ENCODE measurements at places on chromosomes 16 and 17.
A peak's percentile ranks its signal among the peaks of the same experiment; 100 is the strongest.

DNA sequence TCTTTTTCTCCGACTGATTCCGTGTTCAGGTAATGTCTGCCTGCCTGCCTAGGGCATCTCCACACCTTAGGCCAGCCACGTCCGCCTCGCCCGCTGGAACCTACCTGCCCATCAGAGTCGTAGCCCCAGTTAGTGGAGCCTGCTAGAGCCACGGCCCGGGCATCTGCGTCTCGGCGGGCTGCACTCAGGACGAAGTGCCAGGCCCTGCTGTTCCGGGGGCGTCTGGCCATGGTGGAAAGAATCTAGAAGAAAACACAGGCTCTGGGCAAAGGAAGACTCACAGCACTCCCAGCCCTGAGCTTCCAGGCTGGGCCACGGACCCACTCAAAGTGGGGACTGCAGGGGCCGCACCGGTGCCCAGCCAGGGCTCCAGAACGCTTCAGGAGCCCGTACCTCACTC is 1.1 kb downstream of the SPSB3 start:
- DNase-seq, result no peak

- DNase-seq, result no peak
These were observed 481 bp downstream of the CNTROB start for GRCh38 chr17:7932483-7932891.

DNA sequence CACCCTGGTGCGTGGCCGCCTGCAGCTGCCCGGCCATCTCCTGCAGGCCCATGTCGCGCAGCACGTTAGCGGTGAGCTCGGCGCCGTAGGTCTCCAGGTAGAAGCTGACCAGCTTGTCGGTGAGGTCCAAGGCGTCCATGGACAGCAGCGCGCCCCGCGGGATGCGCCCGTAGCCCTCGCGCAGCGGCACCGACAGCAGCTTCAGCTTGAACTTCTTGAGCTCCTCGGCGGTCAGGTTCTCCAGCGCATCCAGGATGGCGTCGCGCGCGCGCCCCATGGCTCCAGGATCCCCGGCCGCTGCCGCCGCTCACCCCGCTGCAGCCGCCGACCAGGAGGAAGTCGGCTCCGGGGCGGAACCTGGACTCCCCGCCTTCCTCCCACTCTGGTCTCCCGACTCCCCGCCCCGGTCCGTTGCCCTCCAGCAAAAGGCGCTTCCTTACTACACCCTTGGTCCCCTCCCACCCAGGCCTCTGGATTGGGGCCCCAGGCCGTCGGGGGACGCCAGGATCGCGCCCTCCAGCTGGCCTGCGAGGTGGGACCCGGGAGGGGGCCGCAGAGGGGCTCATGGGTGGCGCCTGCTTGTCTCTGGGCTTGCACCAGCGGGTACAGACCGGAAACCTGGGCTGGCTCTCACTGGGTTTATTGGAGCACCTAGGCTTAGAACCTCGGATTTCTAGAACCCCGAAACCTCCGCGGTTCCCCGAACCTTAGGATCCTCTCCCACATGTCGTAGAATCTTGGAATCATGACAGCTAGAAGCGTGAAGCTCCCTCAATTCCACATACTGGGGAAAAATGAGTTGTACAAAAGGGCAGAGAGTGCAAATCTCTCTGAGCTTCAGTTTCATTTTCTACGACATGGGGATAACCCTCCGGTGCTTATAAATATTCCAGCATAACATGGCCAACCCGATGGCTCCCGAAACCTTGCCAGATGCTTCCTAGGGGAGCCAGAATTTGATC is at the start of gene PYCARD:
Gene PYCARD (minus strand): TSS at position 347 of the 962 bp plus-strand sequence. CDS start 70 bp downstream, at position 277.
- DNase-seq, result no peak

DNA sequence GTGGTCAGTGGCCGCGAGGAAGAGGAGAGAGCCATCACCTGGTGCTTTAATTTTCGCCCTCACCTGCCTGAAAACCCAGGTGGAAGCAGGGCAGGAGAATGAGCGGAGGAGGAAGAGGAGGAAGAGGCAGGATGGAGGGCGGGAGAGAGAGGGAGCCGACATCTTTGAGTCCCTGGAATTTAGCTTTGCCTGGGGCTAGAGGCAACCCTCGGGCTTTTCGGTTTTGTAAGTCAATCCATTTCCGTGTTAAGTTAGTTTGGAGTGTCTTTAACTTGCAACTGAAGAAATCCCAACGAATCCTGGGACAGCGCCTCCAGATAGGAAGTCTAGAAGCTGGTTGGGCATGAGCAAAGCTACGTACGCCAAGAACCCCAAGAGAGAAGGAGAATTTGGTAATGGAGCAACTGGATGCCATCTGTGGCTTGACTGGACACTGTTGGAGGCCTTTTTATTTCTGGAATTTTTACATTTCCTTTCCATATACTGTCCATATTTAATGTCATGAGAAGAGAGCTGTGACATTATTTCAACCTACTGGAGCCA is 36.9 kb upstream of the ATP2A3 start:
- DNase-seq, result no peak

DNA sequence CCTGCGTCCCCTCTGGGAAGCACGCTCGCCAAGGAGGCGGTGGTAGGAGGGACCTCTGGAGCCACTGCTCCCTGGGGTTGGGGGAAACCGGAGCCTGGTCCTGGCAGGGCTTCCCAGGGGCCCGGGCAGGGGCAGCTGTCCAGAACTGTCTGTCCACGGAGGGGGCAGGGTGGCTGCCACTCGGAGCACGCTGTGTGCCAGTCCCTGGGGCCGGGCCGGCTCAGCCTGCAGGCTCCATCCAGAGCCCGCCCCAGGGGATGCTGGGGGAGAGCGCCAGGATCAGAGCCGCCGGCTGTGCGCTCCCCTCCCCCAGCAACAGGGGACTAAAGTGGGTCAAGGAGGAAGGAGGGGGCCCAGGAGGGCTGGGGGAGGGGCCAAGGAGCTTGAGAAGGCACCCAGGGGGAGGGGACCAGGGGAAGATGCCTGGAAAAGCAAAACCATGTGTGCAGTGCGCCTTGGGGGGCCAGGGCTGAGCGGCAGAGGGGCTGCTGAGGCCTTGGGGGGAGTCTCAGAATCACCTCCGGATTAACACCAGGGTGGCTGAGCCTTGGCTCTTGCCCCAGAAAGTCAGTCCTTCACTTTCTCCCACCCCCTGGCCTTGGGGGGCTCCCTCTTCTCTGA is 21.3 kb downstream of the ZNF423 start:
- no peak for DNase-seq

DNA sequence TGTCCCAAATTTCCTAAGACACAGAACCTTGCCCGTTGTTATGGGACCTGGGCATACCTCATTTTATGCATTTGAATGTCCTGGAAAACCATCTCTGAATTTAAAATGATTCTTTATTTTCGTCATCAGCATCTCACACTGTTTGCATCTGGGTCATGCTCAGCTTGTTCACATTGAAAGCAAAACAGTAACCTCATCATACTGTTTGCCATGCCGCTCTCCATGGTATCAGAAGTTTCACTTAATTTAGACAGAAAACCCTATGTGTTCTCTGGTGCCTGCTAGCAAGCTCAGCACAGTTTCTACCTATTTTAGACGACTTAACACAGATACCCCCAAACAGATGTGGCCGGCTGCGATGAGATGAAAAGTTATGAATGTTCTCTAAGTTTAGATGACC is 292.1 kb downstream of the SNX29 start:
- no peak for DNase-seq

GRCh38 chr16:83214671-83215070 is 587.9 kb downstream of the CDH13 start:
- no peak for DNase-seq

DNA sequence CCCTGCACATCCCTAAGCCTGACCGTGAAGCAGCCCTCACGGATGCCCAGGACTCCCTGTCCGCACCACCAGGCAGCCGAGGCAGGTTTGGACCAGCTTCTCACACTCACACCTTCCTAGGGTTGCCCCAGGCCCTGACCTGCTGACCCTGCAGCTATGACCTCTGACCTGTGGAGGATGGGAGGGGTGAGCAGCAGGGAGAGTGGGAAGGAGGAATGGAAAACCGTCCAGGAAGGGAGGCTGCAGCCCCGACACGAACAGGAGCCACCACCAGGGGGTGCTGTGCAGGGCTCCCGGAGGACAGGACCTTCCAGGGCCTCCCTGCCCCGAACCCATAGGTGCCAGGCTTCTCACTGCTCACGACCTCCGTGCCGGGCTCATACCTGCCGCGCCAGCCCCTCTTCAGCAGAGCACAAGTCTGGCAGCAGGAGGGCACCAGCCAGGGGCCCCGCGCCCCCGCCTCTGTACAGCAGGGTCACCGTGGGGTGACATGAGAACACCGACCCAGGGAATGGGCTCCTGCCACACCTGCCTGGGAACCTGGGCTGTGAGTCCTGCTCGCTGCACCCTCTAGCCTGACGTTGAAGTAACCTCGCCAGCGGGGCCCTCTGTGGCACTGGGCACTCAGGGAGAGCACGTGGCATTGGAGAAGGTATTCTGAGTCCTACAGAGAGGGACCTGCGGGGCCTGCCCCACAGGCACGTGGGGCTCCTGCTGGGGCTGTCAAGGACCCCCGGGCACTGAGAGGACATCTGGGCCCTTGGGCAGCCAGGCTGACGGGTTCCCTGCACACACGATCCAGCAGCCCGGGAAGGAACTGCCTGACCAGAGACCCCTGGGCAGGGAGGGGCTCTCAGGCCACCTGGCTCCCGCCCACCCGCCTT is 37.6 kb downstream of the CTU2 start:
- peak; percentile 57 for DNase-seq

- peak; percentile 44 for DNase-seq
These were observed 17.3 kb upstream of the HEXD start for GRCh38 chr17:82400830-82401229.

- no peak for DNase-seq
These were observed 72.8 kb downstream of the CACNG3 start for GRCh38 chr16:24328835-24329452.

DNA sequence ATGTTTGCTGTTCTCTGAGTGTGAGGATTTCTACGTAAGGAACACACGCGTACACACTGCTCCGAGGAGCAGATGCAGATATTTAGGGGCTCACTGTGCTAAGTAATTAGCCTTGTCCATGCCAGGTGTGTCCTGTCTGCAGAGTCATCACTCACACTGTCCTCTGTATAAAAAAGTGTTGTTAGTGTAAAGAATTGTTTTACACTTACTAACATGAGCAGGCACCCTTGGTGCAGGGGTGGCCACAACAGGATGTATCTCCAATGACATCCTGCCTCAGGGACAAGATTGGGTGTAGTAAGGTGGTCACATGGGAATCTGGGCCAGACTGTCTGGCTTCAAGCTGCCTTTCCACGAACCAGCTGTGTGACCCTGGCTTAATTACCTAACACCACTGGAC is 63.9 kb downstream of the NDEL1 start:
- no peak for DNase-seq

GRCh38 chr17:66073384-66073783 is 118.5 kb downstream of the CEP112 start:
- DNase-seq, result no peak

DNA sequence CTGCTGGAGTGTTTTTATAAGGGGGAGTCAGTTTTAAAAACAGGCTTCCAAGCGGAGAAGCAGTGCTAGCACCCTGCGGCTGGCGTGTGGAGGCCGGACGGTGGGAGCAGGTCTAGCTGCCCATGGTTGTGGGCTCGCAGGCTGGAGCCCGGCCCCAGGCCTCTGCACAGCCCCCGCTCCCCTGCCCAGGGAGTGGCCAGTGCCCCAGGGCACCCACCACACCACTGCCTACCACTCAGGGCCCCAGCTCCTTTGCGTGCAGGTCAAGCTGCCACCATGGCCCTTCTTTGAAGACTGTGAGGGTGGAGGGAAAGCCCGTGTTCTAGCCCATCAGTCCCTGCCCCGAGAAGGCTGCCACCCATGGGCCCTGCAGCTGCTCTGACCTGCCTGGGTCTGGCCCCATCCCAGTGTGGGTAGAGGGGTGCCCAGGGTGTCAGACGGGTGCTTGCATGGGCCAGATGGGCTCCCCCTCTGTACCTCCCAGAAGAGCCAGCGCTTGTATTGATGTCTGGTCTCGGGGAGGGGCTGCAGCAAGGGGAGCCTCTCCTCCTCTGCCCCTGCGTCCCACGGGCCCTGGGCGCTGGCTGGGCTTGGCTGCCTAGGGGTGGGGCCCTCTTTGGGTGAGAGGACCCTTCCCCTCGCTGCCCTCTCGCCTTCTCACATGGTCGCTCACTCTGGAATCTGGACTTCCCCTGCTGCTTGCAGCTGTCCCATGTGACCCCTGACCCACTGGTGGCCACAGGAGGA is 1.5 kb upstream of the NUDT16L1 start:
- no peak for DNase-seq

DNA sequence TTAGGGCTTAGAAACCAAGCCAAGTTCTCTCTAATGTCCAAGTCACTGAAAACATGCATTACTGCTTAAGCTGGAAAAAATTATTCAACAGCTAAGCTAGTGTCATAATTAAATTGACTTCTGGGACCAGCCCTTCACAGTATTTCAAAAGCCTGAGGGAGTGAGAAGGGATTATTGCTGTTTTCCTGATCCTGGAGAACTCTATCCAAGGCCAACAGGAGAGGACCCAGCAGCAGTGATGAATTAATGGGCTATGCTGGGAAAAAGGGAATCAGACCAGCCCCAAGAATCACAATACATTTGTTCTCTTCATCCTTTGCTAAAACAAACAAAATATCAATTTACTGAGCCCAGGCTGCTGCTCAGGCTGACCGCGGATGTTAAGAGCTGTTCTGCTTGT is 34.5 kb upstream of the CLEC3A start:
- no peak for DNase-seq

- peak; percentile 30 for DNase-seq
These were observed 30.5 kb upstream of the YPEL2 start for GRCh38 chr17:59300941-59301340.

GRCh38 chr17:41785859-41786226 is 668 bp downstream of the JUP start:
- DNase-seq, result no peak

GRCh38 chr16:62870554-62870953 is 834.3 kb upstream of the CDH8 start:
- DNase-seq, result no peak

GRCh38 chr17:2707721-2708584 is 3.6 kb downstream of the CLUH start:
- DNase-seq, result no peak

DNA sequence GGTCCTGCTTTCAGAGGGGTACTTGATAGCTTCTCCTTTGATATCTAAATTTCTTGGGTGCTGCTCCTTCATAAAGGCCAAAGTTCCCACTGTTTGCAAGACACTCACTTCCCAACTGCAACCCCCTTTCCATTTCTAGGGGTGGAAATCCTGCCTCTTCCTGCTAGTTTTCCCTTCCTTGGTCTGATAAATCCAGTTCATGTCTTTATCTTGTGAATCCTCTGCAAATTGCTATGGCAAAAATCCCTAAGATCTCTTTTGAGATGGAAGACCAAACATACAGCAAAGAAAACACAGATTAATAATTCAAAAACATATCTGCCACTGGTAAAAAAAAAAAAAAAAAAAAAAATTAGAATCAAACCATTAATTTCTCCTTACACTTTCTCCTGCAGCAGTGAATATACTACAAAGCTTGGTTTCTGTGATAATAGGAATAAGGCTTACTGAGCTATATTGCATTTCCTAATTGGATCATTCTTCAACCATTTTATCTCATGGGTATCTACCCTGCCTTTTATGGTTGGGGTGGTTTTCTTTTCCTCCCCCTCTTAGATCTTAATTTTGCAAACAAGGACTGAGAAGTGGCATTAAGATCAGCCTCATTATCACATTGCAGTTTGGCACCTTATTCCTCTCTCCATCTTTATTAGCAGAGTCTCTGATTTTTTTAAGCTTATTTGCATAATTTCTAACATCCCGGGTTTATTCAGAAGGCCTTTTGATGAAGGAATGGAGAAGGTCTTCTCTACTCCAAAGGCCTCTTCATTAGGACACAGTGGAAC is 439.1 kb downstream of the XYLT1 start:
- DNase-seq, result no peak
